ENCODE measurements at places on chromosomes 4 and X.

GRCh38 chr4:94741304-94741703 is 16.5 kb upstream of the BMPR1B start:
- DNase-seq, result no peak

GRCh38 chr4:9919047-9919446 is 102.2 kb downstream of the SLC2A9 start:
- no peak for DNase-seq

DNA sequence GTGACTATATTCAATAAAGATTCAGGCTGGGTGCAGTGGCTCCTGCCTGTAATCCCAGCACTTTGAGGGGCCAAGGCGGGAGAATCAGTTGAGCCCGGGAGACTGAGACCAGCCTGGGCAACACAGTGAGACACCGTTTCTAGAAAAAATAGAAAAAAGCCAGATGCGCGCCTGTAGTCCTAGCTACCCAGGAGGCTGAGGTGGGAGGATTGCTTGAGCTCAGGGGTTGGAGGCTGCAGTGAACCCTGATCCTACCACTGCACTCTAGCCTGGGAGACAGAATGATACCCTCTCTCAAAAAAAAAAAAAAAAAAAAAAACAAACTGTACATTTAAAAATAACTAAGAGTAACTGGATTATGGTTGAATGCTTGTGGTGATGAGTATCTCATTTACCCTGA is 1.1 kb downstream of the NUDT6 start:
- DNase-seq, result no peak

GRCh38 chrX:5646818-5647217 is 581.8 kb downstream of the NLGN4X start:
- DNase-seq, result no peak

DNA sequence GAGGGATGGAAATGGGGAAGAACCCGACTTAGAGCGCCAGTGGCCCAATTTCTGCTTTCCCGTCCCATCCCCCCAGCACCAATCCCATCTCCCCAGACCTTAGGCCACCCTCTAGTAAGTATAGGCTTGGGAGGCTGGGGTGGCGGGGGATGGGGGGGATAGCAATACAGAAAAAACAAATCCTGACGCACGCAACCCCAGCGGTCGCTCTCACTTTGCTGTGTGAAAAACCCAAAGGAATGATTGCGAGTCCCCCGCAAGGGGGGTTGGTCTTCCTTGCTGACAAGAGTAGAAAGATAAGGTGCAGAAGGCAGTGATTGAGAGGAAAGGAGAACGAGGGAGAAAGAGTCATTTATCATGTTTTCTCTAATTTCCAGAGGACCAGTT is 863 bp downstream of the CPE start:
- DNase-seq, result no peak
